ENCODE measurements at places on chromosomes 13 and 19.

DNA sequence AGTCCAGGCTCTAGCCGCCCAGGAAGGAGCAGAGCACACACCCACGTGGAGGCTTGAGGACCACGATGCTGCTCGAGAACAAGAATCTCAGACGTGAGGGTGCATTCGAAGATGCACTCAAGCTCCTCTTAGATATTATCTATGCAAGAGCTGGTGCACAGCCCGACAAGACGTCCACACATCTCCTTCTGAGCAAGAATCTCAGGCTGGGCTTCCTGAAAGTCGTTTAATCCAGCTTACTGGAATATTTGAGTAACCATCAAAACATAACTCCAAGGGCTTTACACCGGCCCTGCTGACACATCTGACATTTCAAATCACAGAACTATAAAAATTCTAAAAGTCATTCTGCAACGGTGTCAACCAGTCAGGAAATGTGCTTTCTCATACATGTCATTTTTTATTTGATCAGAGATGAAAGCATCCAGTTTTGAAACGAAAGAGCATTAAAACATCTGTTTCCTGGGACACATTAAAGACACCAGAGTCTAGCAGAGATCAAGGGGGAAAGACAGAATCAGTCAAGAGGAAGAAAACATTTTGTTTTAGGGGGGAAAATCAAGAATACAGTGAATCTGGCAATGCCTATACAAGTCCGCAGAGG lies 177.7 kb upstream of the IRS2 start:
- DNase-seq: no peak

DNA sequence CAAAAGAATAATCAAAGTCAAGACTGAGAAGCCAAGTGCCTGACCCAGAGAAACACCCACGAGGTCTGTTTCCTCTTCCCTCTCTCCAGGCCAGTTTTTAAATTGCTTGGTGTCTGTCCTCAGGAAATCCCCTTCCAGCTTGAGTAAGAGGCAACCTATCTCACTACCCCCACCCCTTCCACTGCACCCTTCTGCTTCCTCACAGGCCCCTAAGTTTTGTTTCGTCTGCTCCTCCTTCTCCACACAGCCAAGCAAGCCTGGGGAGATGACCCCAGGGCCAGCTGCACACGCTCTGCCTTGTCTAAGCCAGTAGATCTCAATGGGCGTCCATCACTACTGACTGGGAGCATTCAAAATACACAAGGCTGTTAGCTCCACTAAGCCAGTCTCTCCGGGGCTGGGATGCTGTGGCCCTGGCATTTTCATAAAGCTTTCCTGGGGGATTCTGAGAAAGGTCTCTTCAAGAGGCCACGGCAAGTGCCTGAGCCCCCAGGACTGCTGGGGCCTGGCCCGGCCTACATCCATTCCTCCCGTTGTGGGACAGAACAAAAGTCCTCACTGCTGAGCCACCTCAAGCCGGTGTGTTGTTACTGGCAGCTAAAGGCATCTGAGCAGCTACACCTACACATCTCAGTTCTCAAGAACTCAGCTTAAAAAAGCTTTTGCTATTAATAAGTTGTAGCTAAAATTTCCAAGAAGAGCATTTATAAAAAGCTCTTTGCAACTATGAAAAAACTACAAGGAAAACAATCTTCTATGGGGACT lies 14.9 kb upstream of the IL4I1 start:
- DNase-seq: no peak

- DNase-seq: no peak
Observed at GRCh38 chr13:102609696-102610095, 12.9 kb downstream of the TPP2 start.

DNA sequence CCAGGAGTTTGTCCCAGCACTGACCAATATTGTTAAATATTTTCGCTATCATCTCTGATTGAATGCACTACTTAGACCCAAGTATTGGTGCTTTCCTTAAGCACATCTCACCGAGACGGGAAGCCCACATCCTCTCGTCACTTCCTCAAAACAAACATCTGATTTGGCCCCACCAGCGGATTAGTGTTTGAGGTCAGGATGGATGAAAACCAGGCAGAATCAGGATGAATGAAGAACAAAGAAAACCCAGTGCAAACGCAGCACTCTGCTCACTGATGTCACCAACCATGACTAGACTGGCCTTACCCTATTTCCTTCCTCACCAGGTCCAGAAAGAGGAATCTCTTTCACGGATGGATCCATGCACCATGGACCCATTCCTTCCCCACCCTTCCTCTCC lies 6.0 kb downstream of the PLAUR start:
- DNase-seq: no peak

DNA sequence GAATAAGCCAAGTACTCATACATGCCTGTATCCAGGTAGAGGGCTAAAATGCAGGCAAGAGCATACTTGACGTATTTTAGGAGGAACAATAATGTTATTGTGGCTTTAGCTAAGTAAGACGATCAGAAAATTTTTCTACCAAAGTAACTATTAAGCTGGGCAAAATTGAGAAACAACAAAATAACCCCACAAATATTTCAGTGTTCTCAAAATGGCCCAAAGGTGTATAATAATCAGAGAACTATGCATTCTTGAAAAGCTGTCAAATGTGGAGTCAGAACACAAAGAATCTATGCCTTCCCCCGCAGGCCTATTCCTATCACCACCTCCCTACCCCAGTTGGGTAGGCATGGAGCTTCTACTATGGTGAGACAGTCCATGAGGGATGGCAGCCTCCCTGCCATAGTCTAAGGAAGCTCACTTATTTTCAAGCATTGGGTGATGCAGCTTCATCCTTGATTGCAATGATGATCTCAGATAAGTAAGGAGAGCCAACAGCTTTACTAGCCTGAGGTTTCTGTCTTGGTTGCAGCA lies 1132.5 kb upstream of the SPRY2 start:
- no peak for DNase-seq

GRCh38 chr19:17680230-17680722 lies 7.9 kb downstream of the UNC13A start:
- DNase-seq: peak; percentile 51
